NCI-H510A treated with DMSO at 0.1 percent for 48 hours (cell line): ENCODE measurements at places on chromosomes 2 and 18.
A peak's percentile ranks its signal among the peaks of the same experiment; 100 is the strongest.

GRCh38 chr2:129253461-129253812 lies 726.0 kb upstream of the RAB6C start:
- peak; percentile 51 for DNase-seq

GRCh38 chr2:233499928-233500327 lies 66.7 kb downstream of the USP40 start:
- no peak for DNase-seq

GRCh38 chr2:171247741-171248662 lies 87.3 kb upstream of the TLK1 start:
- no peak for DNase-seq

DNA sequence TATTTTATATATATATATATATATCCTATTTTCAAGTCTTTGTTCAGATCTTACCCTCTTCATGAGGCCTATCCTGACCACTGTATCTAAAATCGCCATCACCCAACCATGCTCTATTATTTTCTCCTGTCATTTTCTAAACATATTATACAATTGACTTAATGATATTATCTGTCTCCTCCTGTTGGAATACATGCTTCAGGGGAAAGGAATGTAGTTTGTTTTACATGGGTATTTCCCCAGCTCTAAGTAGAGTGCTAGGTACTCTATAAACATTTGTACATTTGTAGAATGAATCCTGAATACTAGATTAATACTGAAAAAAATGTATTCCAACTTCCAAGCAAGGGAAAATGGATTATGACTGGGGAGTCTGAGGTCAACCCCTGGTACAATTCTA lies 26.2 kb downstream of the TTC21B start:
- no peak for DNase-seq

DNA sequence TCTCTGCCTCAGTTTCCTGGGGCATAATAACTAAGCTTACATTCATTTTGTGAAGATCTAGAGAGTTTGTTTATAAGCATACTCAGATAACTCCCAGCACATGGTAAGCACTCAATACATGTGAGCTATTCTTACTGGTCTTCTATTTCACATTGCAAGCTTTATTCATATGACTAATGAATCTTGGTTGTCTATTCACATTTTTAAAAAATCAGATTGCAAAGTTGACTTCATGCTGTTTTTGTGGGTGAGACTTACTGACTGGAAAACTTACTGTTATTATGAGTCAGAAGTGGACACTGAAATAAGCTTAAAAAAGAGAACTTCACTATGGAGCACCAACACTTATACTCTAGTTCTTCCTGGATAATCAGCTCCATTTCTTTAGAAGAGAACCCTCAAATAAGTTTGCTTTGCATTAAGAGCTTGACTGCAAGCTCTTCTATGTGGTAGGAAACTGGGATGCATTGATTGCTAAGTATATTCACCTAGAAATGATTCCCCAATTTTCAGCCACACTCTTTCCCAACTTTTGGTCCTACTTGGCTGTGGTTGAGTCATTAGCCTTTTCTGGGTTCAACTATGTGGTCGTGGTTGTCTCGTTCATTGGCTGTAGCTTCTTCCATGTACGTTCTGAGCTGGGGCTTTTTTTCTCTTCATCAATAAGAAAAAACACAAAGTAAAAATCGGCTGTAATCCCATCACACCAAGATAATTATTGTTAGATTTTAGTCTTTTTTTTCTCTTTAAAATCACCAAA lies 29.5 kb upstream of the RBMS1 start:
- no peak for DNase-seq

DNA sequence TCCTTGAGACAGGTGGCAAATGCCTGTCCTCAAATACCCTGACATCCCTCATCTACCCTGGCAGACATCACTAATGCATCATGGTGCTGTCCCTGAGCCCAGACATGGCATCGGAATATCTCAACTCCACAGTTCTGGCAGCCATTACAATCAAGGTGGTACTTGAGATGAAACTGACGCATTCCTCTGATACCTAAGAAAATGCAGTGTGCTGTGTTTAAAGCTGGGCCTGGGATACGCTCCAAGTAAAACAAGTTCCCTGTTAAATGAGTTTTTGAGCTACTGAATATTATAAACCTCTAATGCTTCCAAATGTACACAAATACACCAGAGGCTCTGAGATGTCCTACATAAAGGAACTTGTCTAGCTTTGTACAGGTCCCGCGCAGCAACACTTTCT lies 29.8 kb downstream of the POLR1A start:
- no peak for DNase-seq

DNA sequence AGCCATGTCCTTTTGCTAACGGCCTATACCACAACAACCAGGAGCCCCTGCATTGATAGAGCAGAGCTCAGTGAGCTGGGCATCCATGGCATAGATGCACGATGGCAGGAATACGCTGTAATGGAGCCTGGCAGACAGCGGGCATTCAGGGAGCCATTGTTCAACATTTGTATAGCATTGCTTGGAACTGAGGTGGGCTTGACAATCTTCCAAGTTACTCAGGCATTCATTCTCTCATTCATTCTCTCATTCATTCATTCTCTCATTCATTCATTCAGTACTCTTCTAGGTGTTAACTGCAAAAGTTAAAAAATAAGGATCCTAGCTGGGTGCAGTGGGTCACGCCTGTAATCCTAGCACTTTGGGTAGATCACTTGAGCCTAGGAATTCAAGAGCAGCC lies 62.7 kb downstream of the MYOM1 start:
- DNase-seq: no peak
